ENCODE measurements at places on chromosomes 5 and 9.

DNA sequence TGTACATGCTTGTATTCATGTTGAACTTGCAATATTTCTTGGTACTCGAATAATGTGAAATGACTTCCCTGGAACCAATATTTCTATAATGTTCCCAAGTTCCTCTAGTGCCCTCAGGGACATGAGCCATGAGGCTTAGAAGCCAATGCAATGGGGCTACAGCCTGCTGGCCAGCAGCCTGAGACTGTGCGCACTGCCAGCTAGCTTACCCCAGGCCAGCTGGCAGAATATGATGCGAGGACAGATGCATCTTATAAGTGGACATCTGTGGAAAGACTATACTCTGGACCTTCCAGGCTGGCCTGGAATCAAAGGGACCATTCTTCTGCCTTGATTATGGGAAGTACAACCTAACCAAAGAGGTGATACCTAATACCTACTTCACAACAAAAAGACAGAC is 1862.0 kb upstream of the ACO1 start:
- DNase-seq = no peak

- DNase-seq = no peak
Measured at GRCh38 chr5:8851101-8851500, 694.8 kb downstream of the SEMA5A start.

- DNase-seq = no peak
Measured at GRCh38 chr9:33659921-33660320, 135.4 kb upstream of the PRSS3 start.

DNA sequence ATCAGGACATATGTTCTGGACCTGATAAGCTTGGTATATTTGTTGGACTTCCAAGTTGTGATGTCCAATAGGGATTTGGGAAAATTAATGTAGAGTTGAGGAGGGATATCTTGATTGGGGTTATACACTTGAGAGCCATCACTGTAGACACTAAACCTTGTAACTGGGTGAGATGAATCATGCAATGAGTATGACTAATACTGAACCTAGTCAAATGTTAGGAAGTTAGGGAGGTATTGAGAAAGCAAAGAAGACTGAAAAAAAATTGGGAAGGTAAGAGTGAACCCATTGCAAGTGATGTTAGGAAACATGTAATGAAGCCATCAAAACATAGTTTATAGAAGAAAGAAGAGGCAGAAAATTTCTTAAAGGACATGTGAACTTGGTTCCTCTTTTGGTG is 668.4 kb upstream of the CDH9 start:
- no peak for DNase-seq

DNA sequence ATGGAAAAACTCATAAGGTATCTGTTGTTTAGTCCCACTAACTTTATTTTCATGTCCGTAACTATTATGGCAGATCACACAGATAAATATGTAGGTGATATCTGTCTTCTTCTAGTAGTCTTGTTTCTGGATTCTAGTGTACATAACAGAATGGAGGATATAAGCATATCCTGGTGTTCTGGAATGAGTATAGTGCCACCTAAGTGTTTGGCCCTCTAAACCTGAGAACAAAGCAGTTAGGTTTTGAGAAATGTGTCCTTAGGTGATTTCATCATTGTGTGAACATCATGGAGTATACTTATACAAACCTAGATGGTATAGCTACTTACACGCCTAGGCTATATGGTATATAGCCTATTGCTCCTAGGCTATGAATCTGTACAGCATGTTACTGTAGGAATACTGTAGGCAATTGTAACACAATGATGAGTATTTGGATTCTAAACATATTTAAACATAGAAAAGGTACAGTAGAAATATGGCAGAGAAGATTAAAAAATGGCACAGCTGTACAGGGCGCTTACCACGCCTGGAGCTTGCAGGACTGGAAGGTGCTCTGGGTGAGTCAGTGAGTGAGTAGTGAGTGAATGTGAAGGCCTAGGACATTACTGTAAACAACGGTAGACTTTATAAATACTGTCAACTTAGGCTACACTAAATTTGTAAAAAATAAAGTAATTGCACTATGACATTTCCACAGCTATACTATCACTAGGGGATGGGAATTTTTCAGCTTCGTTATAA is 150.3 kb upstream of the SLC24A2 start:
- no peak for DNase-seq

- DNase-seq = no peak
Measured at GRCh38 chr5:133065471-133065870, 13.7 kb downstream of the HSPA4 start.

- DNase-seq = no peak
Measured at GRCh38 chr9:93900971-93901861, 53.9 kb downstream of the BARX1 start.

DNA sequence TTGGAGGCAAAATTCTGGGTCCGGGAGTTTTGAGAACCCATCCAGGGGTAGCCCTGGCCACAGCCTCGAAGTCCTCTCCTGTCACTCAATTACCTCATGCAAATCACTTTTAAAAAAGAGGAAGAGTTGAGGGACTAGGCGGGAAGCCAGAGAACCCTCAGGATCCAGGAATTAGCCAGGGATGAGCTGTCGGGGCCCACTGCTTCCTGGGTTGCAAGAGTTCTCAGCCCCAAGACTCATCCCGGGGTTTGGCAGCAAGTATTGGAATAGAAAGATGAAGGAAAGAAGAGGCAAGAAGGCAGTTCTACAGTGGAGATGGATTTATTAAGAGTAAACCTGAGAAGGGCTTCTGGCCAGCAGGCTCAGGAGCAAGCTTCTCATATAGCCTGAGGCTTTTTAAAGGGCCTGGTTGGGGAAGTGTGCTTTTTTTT is 25.6 kb downstream of the C9orf50 start:
- no peak for DNase-seq

DNA sequence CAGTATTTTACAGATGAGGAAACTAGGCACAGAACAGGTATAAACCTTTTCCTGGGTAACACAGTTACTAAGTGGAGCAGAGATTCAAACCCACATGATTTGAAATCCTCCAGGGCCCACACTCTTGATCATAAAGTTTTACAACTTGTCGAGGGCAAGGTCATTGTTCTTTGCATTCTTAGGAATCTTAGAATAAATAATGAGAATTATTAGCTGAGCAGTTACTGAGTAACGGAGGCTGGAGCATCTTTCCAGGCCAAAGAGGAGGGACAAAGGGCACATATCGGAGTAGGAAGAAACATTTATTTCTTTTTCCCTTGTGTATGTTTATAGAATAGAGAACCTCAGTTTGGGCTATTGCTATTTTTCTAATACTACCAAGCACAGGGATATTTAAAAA is 27.1 kb upstream of the F2R start:
- DNase-seq = no peak

- no peak for DNase-seq
Measured at GRCh38 chr9:4339836-4340560, 40.1 kb upstream of the GLIS3 start.

DNA sequence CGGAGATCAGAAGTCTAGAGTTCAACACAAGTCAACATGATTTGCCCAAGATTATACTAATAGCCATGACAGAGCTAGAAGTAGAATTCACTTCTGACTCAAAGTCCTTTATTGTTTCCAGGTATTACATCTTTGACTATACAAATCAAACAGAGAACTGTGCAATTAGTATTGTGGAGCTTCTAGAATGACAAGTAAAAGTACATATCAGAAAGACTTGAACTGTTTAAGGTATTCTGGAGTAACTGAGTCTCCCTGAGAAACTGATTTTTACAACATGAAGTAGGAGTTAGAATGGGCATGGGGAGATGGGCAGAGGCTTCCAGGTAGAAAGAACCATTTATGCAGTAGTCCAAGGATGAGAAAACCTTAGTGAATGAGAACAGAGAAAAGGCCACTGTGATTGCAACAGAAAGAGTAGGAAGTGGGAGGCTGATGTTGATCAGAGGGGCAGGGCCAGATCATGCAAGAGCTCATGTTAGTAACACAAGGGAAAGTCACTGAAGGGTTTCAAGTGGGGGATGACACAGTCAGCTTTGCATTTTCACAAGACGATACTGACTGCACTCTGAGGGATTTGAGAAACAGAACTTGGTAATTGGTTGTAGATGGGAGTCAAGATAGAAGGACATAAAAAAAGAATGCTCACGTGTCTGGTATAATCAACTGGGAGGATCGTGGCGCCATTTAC is 280.7 kb downstream of the RFX3 start:
- DNase-seq = no peak

DNA sequence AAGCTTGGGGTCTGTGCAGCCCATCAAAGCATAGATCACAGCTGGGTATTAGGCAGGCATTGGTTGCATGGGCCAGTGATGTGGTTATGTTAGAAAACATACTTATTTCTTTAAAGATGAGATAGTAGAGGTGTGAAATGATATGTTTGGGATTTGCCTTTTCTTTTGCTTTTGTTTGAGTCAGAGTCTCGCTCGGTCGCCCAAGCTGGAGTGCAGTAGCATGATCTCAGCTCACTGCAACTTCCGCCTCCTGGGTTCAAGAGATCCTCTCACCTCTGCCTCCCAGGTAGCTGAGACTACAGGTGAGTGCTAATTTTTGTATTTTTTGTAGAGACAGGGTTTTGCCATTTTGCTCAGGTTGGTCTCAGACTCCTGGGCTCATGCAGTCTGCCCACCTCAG is 84.8 kb downstream of the PDE6A start:
- DNase-seq = no peak

GRCh38 chr9:133377721-133378216 is 1.6 kb downstream of the STKLD1 start:
- no peak for DNase-seq

Measured in stimulated activated CD4-positive, alpha-beta T cell treated with anti-CD3 and anti-CD28 coated beads, Interleukin-12 subunit alpha, Interleukin-12 subunit beta, amount 100 ng/mL, for 4 hours (primary cell).